ENCODE measurements at places on chromosomes 4 and X.

GRCh38 chr4:161183729-161184128 lies 980.1 kb downstream of the FSTL5 start:
- DNase-seq: no peak

DNA sequence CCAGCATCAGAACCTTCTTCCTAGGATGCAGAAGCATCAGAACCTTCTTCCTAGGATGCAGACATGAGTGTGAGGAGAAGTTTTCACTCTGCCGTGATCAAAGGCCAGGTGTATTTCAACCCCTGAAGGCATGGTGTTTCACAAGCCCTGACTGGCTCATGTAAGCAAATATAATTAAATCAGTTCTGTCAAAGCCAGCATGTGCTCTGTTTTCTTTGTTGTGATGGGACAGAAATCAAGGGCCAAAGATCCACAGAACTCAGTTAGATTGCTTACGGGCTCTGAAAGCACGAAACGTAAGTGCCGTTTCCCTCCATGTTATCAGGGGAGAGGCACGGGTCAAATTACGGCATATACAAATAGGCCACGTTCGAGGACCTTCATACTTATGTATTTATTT lies 32.0 kb upstream of the CLDN24 start:
- peak; percentile 43 for DNase-seq

DNA sequence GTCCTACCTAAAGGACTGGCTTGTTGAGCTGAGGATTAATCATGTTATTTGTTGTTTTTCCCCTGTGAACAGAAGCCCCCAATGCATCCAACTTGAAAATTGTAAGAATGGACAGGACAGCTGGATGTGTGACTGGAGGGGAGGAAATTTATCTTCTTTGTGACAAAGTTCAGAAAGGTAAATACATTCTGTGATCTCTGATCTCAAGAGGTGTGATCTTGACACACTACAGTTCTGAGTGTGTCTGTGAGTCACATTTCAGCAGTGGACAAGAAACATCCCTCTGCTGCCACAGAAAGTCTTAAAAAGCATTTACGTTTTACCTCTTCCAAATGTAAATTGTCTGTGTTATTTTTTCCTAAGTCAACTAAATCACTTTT lies 79.3 kb downstream of the NFKB1 start:
- DNase-seq: no peak

- DNase-seq: no peak
Measured at GRCh38 chr4:140529434-140529833, 5.5 kb downstream of the ELMOD2 start.

- DNase-seq: no peak
Measured at GRCh38 chr4:80452055-80452454, 116.5 kb downstream of the CFAP299 start.

DNA sequence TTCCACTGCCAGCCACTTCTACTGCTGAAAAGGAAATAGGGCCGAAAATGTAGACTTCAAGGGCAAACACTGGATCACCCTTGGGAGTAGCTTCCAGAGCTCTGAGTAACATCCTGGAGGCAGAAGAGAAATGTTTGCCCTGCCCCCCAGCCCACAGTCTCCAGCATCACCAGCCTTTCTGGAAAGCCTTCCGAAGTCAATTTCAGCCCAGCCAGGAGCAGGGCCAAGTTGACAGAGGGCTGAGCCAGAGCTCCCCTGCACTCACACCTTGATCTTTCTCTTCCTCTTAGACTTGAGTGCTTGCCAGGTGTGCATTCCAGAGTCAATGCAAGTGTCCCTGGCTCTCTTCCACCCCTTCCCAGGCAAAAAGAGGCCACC lies 35.2 kb downstream of the SLC25A5 start:
- DNase-seq: no peak

DNA sequence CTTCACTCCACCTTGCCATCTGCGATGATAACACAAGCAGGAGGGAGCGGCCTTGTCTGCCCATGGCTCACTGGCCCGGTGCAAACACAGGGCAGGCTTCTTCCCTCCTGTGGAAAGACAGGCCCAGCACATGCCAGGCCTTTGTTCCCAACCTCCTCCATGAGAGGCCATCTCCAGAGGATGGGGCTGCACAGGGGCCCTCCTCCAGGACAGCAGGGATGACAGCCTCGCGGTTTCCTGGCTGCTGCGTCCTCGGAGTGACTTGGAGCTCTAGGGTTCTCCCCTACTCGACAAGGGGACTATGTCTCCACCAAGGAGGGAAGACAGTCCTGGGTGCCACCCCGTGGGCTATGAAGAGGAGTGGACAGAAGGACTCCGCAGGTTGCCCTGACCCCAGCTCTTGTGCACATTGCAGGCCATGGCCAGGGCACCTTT lies 21.8 kb downstream of the RNF212 start:
- DNase-seq: no peak

GRCh38 chrX:39630344-39630743 lies 467.4 kb downstream of the BCOR start:
- DNase-seq: no peak

DNA sequence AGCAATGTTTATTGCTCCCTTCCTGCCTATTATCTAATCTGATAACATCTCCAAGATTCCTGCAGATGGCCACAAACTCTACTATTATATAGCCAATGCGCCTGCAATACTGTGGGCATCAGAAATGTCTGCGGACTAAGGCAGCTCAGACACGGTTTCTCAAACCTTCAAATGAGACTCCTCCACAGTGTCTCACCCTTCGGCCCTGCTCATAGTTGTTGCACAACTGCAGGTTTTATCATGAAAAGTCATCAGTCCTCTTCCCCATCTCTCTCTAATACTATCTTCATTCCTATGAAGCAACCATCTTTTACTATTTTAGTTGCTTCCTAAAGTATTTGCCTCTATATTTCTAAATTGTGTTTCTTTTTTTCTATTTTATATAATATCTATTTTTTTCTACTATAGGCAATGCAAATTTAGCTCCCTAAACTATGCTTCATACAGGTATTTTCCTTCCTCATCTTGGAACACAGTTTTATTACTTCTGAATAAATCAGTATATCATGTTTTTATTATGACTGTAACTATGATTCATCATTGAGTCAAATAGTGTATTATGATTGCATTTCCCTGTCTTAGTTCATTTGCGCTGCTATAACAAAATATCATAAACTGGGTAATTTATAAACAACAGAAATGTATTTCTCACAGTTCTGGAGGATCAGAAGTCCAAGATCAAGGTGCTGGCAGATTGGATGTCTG lies 129.7 kb upstream of the EDNRA start:
- no peak for DNase-seq

GRCh38 chr4:105280338-105281123 lies 133.9 kb downstream of the TET2 start:
- DNase-seq: no peak

GRCh38 chr4:8286719-8287342 lies 17.3 kb downstream of the HTRA3 start:
- no peak for DNase-seq

- DNase-seq: no peak
Measured at GRCh38 chrX:2334237-2334636, 166.5 kb downstream of the DHRSX start.

DNA sequence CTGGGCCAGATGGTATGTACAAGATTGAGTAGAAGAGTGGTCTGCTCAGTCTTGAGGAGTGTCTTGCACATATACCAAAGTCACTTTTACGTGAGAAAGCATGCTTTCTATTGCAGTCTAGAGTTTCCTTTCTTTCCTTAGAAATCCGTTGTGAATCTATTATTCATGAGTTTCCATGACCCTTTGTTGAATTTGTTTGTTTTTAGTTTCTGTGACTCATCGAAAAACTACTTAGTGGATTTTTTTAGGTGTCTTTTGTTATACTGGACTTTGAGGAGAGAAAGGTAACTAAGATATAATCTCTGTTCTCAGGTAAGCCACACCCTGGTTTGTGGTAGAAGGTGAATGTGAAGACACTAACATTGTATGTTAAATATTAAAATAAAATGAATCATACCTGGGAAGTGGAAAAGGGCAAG lies 23.0 kb downstream of the GALNT7 start:
- no peak for DNase-seq

GRCh38 chr4:61380865-61381264 lies 180.7 kb downstream of the ADGRL3 start:
- DNase-seq: peak; percentile 67

DNA sequence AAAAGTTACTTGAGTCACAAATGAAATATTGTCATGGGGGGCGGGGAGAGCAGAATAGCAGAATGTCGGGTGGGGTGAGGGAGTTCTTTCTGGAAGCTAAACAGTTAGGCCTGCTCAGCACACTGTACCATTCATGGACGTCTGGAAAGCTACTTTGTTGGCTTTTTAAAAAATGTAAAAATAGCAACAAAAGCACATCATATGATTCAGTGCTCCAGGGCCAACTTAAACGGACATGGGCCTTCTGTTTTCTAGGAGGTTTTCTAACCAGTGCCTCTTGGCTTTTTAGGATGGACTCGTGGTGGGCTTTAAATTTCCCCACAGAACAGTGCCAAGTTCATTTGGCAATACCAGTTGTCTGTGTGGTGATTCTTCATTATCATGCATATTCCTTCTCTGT lies 57.4 kb upstream of the CLCN4 start:
- DNase-seq: no peak

DNA sequence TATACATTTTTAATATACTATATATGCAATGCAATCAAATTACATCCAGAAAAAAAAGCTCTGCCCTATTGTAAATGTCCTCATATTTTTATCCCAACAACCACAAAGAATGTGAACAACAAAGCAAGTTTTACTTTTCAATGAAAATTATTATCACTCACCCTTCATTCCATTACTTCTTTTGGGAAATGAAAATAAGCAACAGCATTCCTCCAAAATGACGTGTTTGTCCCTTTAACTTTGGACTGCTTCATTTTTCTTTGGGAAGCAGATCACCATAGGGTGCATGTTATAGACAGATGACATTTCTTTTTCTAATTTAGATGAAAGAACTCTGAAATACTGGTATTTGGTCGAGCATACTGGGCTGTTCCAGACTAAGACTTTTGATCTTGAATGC lies 667.1 kb upstream of the BOD1L1 start:
- DNase-seq: no peak

GRCh38 chr4:100989401-100989800 lies 357.9 kb downstream of the PPP3CA start:
- DNase-seq: no peak

DNA sequence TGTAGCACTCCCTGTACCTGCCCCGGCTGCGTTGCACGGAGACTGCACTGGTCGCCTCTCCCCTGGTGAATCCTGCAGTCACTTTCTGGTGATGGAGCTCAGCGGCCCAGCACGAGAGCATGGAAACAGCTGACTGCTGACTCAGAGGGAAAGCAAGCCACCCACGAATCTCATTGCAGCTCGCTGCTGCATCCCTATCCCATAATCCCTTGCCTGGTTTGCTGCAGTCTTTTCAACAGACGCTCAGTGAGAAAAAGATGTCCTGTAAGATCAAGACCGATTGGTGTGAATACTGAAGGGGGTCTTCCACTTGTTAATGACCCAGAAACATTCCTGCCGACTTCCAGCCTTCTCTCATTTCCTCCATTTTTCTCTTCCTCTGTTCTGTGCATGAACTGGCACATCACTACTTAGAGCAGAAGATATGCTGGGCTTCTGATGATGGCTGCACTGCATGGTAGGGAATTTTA lies 52.9 kb downstream of the TRIM2 start:
- DNase-seq: peak; percentile 67

- DNase-seq: no peak
Measured at GRCh38 chr4:75698963-75699228, 25.5 kb upstream of the USO1 start.

- no peak for DNase-seq
Measured at GRCh38 chrX:70171624-70172023, 5.7 kb upstream of the DGAT2L6 start.

Data from NCI-H748 treated with DMSO at 0.1 percent for 48 hours (cell line).